ENCODE measurements at places on chromosomes 7 and 10. TPM values are rescaled to one million over a fixed set of nuclear protein-coding genes. Genes with fewer than 3 reads are reported as not detected.

- no peak for DNase-seq
Measured at GRCh38 chr10:113856563-113856962, 2.1 kb downstream of the NHLRC2 start.

DNA sequence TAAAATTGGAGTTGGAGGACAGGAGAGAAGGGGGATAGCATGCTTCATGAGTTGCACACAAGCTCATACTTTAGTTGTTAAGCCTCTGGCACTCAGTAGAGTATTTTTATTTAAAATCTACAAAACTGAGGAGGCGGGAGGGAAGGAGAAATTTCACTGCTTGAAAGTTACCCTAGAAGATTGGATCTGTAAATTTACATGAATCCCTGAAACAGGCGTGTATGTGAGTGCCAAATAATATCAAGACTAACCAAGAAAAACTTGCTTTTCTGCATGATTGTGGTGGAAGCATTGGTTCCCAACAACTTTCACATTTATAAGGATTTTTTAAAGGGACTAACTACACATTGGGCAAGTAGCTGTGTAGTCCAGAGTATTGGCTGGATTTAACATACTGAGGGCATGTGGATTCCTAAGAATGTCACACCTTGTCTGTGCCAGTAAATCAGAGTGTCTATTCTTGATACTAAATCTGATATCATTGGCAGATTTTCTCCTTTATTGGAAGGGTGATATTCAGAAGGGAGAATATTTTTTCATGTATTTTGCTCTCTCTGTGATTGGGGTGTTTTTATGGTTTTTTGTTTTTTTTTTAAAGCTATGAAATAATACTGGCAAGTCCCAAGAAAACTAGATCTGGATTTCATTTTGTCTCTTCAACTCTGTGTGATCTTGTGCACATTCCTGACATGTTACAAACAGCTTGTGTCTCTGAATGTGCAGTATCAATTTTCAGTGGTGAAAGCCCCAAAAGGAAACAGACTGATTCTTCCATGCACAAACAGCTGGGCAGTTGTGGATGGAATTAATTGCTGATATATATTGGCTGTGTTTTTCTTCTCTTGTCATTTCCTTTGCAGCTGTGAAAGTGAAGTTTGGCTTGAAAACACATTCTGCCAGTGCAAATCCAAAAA is 67.2 kb downstream of the ADD3 start:
- DNase-seq: no peak

The LIPF gene
- not detected for total RNA-seq

DNA sequence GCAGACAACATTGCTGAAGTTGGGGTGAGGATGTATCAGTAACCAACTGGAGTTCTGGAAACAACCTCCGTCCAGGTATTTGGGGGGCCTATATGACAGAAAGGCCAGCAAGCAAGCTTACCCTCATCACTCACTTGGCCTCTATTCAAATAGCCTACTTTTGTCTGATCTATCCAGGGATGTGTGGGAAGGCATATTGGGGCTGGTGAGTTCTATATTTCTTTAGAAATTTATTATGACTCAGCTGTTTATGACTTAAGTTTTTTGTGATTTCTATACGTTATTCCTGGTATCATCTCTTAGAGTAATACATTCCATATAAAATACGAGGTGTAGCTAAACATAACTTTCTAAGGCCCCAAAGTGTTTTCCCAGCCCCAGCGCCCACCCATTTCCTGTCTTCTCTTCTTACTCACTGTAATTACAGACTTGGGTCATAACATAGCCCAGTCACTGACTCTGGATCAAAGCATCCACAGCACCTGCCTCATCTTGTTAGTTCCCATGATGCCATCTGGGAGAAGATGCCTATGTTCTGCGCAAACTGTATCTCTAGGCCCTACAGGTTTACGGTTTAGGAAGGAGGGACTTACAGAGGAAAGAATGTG is 18.1 kb downstream of the GARS1 start:
- DNase-seq: no peak

- no peak for DNase-seq
Measured at GRCh38 chr7:23622506-23622925, 25.3 kb downstream of the CCDC126 start.

- peak; percentile 42 for DNase-seq
Measured at GRCh38 chr7:156474241-156474743, 166.3 kb upstream of the RNF32 start.

DNA sequence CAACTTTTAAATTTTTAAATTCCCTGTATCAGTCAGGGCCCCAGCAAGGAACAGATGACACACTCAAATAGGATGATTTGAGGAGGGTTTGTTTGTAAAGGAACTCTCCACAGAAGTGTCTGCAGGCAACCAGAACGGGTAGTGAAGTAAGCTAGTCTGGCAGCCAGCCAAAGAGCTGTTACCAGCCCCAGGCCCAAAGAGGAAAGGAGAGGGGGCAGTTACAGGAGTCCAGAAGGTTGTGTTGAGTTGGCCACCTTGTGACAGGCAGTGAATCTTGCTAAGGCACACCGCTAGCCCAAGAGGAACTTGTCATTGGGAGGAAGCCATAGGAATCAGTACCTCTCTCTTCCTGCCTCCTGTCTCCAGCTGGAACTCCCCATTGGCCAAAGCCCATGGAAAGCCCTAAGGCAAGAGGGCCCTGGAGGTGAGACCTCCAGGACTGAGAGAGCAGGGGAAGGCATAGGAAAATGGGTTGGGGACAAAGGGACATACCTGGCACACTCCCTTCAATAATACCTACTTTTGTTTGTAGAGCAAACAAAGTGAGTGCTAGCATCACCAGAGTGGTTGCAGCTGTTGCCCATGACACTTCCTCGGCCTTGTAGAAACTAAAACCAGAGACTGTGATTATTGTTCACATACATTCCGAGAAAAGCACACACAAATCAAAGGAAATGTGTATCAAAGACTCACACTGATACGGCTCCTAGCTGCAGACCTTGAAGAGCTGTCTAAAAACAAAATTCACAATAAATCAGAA is 25.4 kb upstream of the GATAD1 start:
- no peak for DNase-seq

DNA sequence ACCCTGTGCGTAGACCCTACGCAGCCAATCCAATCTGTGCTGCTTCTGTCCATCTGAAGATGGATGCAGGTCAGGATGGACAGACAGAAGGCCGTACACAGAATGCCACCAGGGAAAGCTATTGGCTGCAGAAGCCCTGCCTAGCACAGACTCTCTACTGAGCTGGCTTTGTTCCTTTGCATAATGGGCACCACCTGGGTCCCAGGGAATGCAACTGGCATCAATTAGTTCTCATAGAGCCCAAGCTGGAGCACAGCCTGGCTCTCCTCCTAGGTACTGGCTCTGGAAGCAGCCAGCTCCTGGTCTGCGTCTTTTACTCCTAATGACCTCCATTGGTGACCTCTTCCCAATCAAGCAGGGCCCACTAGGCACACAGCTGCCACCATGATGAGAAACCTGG is 26.8 kb upstream of the CACUL1 start:
- DNase-seq: no peak

DNA sequence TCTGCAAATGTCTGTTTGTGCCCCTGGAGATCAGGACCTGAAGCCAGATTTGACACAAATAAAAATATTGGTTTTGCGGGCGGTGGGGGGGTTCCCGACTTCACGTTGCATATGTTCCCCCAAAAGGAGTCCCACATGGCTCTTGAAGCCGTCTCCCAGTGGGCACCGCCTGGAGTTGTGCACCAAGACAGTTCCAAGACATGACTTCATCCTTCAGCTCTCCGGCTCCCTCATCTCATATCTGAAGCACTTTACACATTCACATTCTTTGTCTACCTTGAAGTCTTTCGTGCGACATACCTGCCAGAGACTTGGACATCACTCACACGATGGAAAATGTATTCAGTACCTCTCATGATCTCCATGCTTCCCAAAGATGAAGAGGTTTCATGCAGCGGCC is 362.8 kb upstream of the FOXK1 start:
- DNase-seq: no peak
